T-helper 2 cell (primary cell): ENCODE measurements at places on chromosomes 3 and 15.

DNA sequence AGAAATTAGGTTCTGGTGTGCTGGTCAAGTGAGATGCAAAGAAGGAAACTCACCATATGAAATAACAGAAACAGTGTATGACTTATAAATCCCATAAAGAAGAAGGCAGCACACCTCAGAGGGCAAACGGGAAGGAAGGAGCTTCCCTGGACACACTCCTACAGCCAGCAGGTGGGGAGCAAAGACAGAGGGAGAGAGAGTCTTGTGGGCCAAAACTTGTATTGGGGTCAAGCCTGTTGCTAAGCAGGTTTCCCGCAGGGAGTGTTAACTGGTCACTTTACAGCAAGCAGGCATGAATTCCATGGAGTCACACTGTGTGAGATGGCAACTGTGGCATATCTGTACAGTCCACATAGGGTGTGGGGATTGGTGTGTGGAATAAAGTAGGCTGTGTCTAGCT lies 222.9 kb upstream of the NDN start:
- DNase-seq, result no peak

DNA sequence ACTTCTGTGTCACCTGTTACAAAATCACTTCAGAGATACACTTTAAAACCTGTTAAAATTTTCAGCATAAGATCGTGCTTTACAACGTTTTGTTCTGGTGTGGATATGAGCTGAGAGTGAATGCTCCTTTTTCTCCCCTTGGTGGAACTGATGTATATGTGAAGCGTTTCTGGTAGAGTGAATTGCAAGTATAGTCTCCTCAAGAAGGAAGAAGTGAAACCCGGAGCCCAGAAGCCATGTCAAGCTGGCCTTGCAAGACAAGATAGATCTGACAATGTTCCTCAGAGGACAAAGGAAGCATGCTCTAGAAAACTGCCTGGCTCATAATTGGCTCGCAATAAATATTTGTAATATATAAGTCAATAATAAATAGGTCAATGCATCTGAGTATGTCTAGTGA lies 23.6 kb downstream of the SERPINI2 start:
- DNase-seq, result no peak

DNA sequence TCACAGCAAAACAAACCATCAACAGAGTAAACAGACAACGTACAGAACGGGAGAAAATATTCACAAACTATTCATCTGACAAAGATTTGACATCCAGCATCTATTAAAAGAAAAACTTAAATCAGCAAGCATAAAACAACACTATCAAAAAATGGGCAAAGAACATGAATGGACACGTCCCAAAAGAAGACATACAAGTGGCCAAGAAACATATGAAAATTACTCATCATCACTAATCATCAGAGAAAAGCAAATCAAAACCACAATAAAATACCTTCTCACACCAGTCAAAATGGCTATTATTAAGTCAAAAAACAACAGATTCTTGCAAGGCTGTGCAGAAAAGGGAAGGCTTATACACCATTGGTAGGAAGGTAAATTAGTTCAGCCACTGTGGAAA lies 13.7 kb upstream of the SERPINI2 start:
- DNase-seq, result no peak

DNA sequence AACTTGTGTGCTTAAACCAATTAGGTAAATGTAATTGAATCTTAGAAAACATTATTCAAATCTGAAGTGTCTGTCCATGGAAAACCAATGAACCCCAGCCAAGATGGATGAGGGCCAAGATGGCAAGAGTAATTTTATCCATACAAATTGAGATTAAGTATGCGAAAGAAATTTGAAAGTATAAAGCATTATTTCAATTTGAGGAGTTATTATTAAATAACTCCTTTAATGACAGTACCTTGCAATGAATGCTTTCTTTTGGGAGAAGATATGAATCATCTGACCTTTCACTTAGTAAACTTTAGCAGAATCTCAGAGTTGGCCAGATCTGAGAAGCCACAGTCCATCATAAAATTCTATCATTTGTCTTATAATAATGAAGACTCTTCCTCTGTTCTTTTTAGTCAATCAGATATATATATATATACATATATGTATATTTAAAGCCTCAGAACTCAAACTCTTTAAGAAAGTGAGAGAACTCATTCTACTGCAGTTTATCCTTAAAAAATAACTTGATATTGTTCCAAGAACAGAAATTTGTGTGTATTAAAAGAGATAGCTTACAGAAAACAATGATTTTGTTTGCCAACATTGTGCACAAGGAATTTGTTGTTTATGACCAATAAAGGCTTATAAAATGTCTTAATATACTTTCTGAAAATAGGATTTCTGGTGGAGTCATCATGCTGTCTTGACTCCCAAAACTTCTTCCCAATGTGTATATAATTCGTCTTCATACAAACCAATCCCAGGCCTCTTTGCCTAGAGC lies 434.8 kb upstream of the THBS1 start:
- no peak for DNase-seq

- DNase-seq, result peak; percentile 54
Measured at GRCh38 chr15:50353975-50354837, 792 bp downstream of the GABPB1 start.
